Right renal pelvis (tissue), 4 donors: ENCODE measurements at places on chromosomes 11 and 22. TPM values are rescaled to one million over a fixed set of nuclear protein-coding genes. Genes with fewer than 3 reads are reported as not detected.

The GUCY1A2 gene
- polyA plus RNA-seq = 3.5 TPM

The TCN1 gene
- polyA plus RNA-seq = not detected

The GLB1L2 gene
- 19.4 TPM for polyA plus RNA-seq

The FGF4 gene
- polyA plus RNA-seq = not detected

The SSH3 gene
- polyA plus RNA-seq = 24.4 TPM

The LRP4 gene
- polyA plus RNA-seq = 28.5 TPM

The IL18BP gene
- 9.9 TPM for polyA plus RNA-seq

The CTSC gene
- 331 TPM for polyA plus RNA-seq

The GGT1 gene
- polyA plus RNA-seq = 61.6 TPM

The EPS8L2 gene
- 147 TPM for polyA plus RNA-seq

The NDUFS8 gene
- 81.6 TPM for polyA plus RNA-seq

The CD3G gene
- 0.17 TPM for polyA plus RNA-seq

The DENND5A gene
- polyA plus RNA-seq = 89.9 TPM

The EIF3D gene
- polyA plus RNA-seq = 267 TPM

The IL17REL gene
- polyA plus RNA-seq = not detected

The OR5A1 gene
- 0.01 TPM for polyA plus RNA-seq

The CNTN5 gene
- 23.2 TPM for polyA plus RNA-seq

The FGF19 gene
- 0.97 TPM for polyA plus RNA-seq

The FOLR2 gene
- 11.4 TPM for polyA plus RNA-seq

The PLAAT5 gene
- polyA plus RNA-seq = 0.53 TPM

The TTC28 gene
- 32.9 TPM for polyA plus RNA-seq

The RIMBP3B gene
- not detected for polyA plus RNA-seq

The CYP2D6 gene
- polyA plus RNA-seq = 3.6 TPM

The OR5A2 gene
- polyA plus RNA-seq = 0.03 TPM

The YPEL4 gene
- polyA plus RNA-seq = 1.5 TPM

The DRICH1 gene
- polyA plus RNA-seq = 1.9 TPM

The GLB1L3 gene
- polyA plus RNA-seq = 1.6 TPM

The NRXN2 gene
- 18.4 TPM for polyA plus RNA-seq

The KRTAP5-7 gene
- 0.09 TPM for polyA plus RNA-seq

The OR51I1 gene
- polyA plus RNA-seq = not detected

The LRRC74B gene
- polyA plus RNA-seq = 0.16 TPM

The DGCR6 gene
- 5.1 TPM for polyA plus RNA-seq

The POU2AF2 gene
- polyA plus RNA-seq = not detected

The BIRC3 gene
- polyA plus RNA-seq = 1.7 TPM
